A549 treated with Mapracorat at 1 μM for 4 hours (cell line): ENCODE measurements at places on chromosomes 1 and 21. TPM values are rescaled to one million over a fixed set of nuclear protein-coding genes. Genes with fewer than 3 reads are reported as not detected.

Gene EVA1C
- total RNA-seq = 51.5 to 56.8 TPM (median 55.0 TPM) in 5 replicates

Gene ZSWIM5
- 0.40 to 0.55 TPM (median 0.46 TPM) in 5 replicates for total RNA-seq

Gene FMOD
- not detected in 5 replicates for total RNA-seq

Gene ILDR2
- 0.02 to 0.05 TPM (median 0.03 TPM) in 3 of 5 replicates, not detected in the others for total RNA-seq

Gene SHE
- 0.07 to 0.13 TPM (median 0.10 TPM) in 5 replicates for total RNA-seq
